ENCODE measurements at places on chromosomes 4 and X.

DNA sequence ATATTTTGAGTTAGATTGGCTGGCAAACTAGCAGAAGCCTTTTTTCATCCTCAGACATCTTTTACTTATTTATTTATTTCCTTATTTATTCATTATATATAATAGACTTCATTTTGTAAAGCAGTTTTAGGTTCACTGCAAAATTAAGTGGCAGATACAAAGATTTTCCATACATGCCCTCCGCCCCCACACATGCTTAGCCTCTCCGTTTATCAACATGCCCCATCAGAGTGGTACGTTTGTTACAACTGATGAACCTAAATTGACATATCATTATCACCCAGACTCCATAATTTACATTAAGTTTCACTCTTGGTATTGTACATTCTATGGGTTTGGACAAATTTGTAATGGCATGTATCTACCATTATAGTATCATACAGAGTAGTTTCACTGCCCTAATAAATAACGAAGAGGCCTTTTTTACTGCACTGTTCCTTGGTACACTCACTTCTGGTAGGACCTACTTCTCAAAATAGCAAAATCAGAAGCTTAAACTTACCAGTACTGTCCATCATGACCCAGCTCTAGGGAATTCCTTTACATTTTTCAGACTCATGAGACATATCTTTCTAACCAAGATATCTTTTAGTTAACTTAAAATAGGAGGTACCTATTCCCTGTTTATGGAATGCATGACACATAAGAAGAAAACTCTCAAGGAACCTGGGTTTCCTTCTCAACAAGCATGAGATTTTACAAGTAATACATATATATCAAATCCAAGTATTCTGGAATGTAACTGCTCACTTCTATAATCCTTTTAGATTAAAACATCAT, 4.8 kb upstream of the TMPRSS11B start:
- no peak for DNase-seq

DNA sequence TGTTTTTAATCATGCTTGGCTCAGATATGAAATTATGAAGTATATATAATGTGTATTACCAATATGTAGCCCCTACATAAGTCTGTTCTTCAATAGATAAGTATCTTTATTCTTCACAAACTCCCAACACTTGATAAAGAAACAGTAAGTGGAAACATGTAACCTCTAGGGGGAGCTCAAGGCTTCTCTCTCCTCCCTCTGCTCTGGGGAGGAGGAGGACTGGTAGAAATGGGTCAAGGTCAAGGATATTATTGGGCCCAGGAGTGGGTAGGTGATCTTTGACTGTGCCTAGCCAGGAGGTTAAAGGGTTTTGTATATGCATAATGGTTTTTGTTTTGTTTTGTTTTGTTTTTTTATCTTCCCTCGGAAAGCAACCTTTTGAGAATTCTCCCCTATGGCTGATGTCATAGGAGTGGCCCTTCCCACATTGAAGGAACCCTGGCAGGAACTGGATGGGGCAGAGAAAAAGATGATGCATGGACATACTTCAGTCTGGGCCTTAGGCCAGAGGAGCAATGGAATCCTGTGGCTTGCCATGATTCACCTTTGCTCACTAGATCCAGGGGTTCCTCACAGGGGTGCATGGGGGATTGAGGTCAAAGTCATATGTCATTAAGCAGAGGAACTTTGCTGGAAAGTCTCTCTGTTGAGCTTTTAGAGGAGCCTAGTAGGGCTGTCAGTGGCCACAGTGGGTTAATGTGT, 460.3 kb downstream of the MID1IP1 start:
- peak; percentile 19 for DNase-seq

DNA sequence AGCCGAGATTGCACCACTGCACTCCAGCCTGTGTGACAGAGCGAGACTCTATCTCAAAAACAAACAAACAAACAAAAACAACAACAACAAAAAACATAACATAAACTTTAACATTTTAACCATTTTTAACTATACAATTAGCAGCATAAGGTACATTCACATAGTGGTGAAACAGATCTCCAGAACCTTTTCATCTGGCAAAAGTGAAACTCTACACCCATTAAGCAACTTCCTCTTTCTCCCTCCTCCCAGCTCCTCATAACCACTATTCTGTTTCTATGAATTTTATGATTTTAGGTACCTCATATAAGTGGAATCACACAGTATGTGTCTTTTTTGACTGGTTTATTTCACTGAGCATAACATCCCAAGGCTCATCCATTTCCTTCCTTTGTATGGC, 103.6 kb downstream of the FAM13A start:
- no peak for DNase-seq

- no peak for DNase-seq
Observed at GRCh38 chr4:20403290-20403689, 151.6 kb downstream of the SLIT2 start.

GRCh38 chr4:26945794-26946193, 85.2 kb downstream of the STIM2 start:
- DNase-seq = no peak

- no peak for DNase-seq
Observed at GRCh38 chrX:50456712-50457484, 13.7 kb downstream of the DGKK start.

Measured in muscle of arm (tissue), 14 donors.